ENCODE measurements at places on chromosomes 7 and 10. TPM values are rescaled to one million over a fixed set of nuclear protein-coding genes. Genes with fewer than 3 reads are reported as not detected.

DNA sequence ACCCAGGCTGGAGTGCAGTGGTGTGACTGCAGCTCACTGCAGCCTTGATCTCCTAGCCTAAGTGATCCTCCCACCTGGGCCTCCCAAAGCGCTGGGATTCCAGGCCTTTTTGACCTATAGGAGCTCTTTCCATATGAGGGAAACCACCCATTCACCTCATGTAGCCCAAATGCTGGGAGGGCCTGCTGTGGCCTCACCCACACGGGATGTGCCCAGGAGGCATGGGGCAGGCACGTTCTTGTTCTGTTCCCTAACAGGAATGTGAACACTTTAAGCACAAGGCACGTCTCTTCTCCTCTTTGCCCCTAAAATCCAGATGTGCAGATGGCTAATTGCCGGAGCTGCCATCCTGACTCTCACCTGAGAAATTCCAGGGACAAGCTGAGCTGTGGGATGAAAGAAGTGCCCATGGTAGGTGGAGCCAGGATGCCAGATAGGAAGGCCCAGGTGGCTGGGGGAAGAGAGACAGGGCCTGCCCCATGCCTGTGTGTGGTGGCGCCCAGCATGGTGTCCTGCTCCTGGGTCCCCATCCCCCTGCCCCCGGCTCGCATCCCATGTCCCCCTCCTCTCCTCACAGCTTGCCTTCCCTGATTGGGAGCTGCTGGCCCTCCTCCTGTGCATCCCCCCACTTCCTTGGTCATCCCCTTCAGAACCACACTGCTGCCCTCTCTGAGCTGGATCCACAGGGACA, 17.3 kb downstream of the CAMK2B start:
- no peak for DNase-seq

ABCB1 gene
- total RNA-seq = 0.97 TPM

GRCh38 chr7:101352920-101353308, 9.8 kb upstream of the COL26A1 start:
- no peak for DNase-seq

MMRN2 gene
- 2.3 TPM for total RNA-seq

TFEC gene
- total RNA-seq = not detected

GNAT3 gene
- not detected for total RNA-seq

DNA sequence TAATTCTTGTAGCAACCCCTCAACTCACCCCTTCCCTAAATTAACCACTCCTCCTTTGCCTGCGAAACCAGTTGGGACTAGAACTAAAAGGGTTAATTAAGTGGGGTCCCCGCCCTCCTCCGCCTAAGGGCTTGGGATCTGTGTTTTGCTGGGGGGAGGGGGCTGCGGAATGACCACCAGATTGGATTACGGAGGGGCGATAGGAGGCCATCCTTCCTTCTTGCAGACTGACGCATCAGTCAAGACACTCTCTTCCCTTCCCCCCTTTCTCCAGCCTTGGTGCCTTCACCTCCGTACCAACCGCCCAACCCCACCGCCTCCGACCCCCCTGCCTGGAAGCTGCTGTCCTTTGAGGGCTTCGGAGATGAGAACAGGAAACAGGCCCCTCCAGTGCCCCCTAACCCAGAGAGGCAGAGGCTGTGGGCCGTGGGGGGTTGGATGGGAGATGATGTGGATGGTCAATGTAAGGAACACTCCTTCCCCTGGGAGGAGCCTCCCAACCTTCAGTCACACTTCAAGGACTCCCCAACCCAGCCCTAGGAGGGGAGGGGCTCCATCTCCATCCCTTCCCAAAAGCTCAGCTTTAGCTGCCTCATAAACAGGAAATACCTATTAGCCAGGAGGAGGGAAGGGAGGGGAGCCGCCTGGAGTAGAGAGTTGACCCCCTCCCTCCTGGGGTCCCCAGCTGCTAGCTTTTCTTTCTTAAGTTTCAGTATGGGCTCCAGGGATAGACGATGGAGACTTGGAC, 997 bp upstream of the LDB1 start:
- DNase-seq = peak; percentile 95

- DNase-seq = no peak
Measured at GRCh38 chr7:103689255-103689654, 243.2 kb upstream of the SLC26A5 start.

- DNase-seq = no peak
Measured at GRCh38 chr7:114631249-114631822, 216.7 kb downstream of the FOXP2 start.

GRCh38 chr10:37839243-37839642, 18.2 kb downstream of the ZNF248 start:
- no peak for DNase-seq

DNA sequence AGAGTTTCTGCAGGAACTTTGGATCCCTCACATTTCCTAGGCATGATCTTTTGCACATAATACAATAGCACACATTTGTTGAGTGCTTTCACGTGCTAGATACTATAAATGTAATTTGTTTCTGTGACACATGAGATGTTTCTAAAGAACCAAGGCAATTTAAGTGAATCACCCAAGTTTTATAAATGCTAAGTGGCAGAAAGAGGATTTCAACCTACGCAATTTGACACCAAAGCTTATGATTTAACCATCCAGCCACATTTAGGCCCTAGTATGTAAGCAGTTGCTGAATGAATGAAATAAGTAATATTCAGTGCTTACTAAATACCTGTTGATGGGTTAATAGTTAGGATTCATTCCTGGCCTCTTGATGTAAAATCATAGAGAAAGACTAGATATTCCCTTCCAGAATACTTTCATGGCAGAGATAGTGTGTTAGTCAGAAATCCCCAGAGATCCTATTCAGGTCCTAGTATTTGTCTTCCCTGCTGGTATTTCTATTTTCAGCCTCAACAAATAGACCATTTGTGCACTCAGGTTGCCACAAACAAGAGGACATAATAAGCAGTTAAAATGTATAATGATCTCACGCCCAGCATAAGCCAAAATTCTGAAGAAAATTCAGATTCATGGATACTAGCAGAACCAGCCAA, 572.6 kb downstream of the IPMK start:
- DNase-seq = peak; percentile 30

DNA sequence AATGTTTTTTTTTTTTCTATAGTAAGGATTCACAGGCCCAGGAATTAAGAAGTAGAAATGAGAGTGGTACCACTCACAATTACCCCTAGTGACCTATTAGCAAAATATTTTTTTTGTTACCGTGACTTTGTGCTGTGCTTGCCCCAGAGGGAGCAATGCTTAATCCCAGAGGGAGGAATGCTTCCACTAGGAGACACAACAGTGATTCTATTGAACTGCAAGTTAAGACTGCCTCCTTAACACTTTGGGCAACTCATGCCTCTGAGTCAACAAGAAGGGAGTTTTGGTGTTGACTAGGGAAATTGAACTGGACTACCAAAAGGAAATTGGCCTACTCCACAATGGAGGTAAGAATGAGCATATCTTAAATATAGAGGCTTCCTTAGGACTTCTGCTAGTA, 17.2 kb upstream of the MEOX2 start:
- no peak for DNase-seq

NPY gene
- not detected for total RNA-seq

SFXN4 gene
- 13.0 TPM for total RNA-seq

- DNase-seq = peak; percentile 91
Measured at GRCh38 chr10:12690525-12691126, 310.9 kb downstream of the CCDC3 start.

DNA sequence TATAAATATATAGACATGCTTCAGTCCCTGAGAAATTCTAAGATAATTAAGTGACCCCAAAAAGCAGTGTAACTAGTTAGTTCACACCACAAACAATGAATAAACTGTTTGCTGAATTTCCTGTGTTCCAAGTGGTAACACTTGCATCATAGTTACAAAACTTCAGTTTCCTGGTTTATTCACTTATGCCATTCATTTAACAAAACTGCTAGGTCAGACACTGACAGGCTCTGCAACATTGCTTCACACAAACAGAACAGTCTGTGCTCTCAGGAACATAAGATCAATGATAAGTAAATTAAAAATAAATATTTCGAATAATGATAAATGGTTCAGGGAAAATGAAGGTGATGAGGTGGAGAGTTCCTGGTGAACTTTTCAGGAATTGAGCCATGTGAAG, 133.3 kb upstream of the NAMPT start:
- peak; percentile 90 for DNase-seq

DNA sequence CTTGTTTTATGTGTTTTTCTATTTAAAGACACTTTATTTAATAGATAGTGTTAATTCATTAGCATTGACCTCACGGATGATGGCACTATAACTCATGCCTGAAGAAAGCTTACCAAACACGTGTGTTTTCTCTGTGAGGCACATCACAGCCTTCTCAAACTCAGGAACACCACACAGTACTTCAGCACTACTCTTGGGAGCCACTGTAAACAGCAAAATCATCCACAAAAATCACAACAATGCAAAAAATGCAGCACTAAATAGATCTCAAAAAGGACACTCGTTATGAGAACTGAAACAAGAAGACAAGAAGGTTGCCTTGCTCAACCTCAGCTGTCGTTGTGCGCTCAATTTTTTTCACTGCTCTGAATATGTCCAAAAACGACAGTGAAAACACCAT, 12.0 kb upstream of the PARP12 start:
- DNase-seq = peak; percentile 32

- no peak for DNase-seq
Measured at GRCh38 chr7:1271656-1272055, 39.0 kb downstream of the UNCX start.

GRCh38 chr7:71216211-71216610, 84.3 kb downstream of the GALNT17 start:
- no peak for DNase-seq

GRCh38 chr10:24617771-24618396, 105.8 kb downstream of the ARHGAP21 start:
- DNase-seq = peak; percentile 57

DNA sequence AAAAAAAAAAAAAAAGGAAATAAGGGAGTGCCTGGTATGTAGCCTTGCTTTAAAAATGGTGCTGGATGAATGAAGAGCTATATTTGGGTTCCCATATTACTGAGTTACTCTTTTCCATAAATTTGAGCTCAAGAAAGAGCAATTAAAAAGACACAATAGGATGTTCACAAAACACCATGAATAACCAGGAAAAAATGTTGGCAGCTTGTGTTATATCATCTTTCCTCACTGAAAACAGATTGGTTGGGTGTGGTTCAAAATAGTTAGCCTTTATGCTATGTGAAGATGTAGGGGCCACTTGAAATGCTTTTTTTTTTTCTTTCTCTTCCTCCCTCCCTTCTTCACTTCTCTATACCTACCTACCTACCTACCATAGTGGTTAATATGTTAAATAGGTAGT, 256.9 kb downstream of the STK31 start:
- no peak for DNase-seq

DNA sequence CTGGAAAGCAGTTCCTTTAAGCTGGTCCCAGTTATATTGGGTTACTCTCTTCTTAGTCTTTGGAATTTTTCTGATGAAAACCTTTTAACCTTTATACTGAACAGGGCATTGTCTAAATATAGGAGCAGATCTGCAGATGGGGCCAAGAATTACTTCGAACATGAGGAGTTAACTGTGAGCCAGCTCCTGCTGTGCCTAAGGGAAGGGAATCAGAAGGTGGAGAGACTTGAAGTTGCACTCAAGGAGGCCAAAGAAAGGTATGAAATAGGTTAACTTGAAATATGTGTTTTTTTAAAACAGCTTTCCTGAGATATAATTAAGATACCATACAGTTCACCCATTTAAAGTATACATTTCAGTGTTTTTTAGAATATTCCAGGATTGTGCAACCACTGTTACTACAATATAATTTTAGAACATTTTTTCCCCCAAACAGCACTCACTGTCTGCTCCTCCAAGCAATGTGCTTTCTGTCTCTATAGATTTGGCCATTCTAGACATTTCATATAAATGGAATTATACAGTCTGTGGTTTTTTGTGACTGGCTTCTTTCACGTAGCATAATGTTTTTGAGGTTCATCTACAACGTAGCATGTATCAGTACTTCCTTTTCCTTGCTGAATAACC, 18.9 kb downstream of the OPTN start:
- DNase-seq = no peak

OR6B1 gene
- under 0.01 TPM for total RNA-seq

HYCC1 gene
- total RNA-seq = 59.3 TPM
